ENCODE measurements at places on chromosomes 1 and 21.

GRCh38 chr1:9960011-9960410 is 16.7 kb downstream of the NMNAT1 start:
- no peak for DNase-seq

DNA sequence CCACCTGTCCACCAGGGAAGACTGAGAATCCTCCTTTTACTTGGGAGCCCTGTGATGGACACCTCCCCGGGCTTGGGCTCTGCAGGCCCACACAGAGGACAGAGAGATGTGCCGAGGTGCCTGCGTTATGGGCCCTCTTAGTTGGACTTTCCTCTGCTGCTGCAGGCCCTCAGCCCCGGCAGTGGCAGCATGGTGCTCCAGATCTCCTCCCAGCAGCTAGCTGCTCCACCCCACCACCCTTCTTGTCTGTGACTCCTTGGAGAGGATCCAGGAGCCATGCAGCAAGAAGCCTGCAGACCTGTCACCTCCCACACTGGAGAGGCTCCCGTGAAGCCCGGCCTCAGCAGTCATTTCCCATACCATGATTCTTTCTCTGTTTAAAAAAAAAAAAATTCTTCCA is 27.4 kb downstream of the PHGDH start:
- no peak for DNase-seq

GRCh38 chr21:38753114-38753513 is 52.6 kb upstream of the ETS2 start:
- DNase-seq: no peak

GRCh38 chr1:41758500-41758899 is 160.2 kb downstream of the HIVEP3 start:
- DNase-seq: peak; percentile 76

DNA sequence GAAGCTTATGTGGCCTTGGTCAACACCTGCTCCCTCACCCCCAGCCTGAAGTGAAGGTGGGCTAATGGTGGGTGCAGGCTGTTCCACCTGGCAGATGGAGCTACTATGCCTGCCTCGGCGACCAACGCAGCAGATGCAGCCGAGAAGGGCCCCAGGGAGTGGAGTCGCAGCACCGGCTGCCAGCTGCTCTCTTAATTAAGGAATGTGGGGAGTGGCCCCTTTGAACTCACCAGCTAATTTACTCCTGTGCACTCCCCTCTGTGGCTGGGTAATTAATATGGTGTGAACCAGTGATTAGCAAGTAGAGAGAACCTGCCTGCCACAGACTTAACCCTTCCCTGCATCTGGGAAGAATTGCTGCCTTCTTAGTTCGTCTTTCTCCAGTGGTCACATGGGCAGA is 3.3 kb upstream of the SLAMF8 start:
- no peak for DNase-seq

DNA sequence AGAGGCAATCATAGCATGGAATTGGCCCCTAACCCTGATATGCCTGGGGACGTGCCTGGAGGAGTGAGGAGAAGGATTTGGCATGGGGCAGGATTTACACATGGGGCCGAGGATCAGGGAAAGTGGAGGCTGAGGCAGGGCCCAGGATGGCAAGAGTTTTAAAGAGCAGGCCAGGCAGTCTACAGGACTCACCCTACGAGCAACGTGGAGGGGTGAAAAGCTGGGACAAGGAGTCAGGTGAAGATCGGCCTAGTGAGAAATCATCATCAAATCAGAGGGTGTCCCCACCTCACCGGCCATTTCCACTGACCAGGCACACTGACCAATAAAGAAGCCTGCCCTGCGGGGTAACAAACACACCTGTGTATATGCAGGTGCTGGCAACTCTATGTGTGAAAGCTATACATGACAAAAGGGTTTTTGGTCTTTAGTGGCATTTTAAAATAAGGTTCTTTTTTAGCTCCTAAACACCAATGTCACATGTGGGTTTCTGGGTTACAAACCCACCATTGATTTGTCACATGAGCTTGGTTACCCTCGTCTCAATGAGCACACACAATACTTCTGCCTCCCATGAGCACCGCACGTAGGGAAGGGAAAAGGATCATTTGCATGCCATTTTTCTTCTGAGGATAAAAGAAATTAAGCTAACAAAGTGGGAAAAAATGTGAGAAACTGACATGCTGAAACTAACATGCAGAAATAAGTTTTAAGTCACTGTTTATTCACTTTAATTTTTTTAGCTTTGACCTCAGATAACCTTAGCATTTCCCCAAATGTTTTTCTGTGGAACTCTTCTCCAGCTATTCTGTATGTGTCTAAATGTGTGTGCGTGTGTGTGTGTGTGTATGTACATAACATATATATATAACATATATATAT is 168.1 kb upstream of the EDN2 start:
- no peak for DNase-seq

- no peak for DNase-seq
Observed at GRCh38 chr1:82586473-82586872, 785.7 kb downstream of the ADGRL2 start.

- DNase-seq: peak; percentile 67
Observed at GRCh38 chr1:245086389-245086969, 68.3 kb upstream of the KIF26B start.

DNA sequence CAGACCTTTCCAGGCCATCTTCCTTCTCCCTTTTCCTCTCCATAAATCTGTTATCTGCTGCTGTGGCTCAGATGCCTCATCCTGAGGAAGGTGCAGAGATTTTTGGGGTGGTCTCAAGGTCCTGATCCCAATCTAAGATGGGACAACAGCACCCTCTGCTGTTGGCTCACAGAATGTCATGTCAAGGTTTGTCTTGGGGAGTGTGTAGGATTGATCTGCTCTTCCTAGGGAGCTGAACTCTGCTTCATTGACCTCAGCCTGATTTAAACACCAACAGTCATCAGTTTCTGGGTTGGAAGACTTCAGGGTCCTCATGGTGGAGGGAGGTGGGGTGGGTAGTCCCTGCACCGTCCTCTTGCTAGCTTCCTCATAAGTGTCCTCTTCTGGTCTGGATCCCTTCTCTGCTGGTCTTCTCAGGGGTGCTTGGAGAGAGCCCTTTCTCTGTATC is 62.8 kb upstream of the LAX1 start:
- peak; percentile 58 for DNase-seq

DNA sequence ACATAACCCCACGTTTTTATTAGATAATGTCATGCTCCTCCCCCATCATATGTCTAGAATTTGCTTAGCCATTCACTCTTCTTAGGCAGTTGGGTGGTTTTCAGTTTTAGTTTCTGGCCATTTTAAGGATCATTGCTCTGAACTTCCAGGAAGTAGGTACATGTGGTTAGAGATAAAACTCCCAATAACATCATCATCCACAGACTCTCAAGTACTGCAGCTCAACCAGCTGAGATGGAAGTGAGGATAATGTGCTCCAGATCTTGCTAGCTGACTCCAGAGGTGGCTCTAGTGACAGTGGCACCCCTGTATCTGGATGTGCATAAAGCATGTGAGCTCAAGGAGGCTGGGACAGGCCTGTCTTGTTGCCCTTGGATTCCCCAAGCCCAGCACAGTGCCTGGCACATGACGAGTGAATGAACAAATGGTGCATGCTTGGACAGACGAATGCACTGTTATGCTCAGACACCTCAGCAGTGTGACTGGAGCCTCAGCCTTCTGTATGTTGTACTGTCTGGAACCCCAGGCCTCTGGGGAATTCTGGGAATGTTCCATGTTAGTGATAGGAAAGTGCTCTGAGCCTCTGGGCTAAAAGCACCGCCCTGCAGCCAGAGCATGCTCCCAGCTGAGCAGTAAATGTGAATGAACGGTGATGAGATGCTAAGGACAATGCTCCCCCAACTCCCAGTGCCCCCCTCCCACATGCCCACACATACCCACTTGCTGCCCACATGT is 16.4 kb upstream of the KCNN3 start:
- no peak for DNase-seq

GRCh38 chr1:166470014-166470413 is 303.2 kb upstream of the FAM78B start:
- no peak for DNase-seq

DNA sequence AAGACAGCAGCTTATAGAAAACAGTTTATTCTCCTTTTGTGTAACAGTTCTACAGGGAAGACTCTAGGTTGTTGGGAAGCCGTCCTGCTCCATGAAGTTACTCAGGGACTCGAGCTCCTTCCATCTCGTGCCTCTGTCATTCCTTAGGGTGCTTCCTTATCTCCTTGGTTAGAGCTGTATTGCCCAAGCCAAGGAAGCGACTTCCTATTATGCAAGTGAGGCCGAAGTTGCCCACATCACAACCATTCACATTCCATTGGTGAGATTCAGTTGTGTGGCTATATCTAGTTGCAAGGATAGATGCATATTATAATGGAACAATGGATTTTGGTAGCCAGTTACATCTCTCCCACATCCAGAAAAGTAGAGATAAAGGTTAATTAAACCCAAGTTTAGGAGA is 9.0 kb downstream of the GSTM5 start:
- peak; percentile 35 for DNase-seq

GRCh38 chr1:154213274-154213673 is 7.1 kb upstream of the CFAP141 start:
- DNase-seq: peak; percentile 71

DNA sequence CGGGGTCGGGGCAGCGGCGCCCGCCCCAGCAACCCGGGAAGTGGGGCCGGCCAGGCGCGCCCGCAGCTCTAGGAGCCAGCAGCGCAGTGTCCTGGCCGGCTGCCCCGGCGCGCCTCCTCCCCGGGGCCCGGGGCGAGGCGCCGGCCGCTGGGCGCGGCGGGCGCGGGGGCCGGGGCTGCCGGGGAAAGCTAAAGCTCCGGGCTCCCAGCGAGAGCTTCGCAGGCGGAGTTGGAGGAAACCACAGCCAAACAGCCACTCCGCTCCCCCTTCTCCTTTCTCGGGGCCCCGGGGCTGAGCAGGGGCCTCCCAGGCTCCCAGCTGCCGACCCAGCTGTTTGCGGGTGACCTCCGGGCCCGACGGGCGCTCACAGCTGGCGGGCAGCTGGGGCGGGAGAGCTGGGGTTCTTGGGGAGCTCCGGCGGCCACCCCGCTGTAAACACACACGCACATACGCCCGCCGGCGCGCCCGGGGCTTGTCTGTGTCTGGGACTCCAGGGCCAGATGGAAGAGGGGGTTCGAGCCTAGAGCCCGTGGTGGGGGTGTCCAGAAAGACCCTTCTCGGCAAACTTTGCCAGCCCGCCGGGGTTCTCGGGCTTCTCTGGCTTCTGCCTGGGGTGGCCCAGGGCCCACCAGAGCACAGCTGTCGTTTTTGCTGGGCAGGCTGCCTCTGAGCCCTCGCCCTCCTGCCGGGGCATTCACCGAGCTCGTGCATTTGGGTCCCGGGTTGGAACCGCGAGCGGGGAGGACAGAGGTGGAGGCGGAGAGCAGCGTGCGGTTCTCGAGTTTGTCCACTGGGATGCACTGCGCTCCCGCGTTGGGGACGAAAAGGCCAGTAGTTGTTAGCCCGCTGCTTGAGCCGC is 1.5 kb downstream of the AJAP1 start:
- DNase-seq: no peak

GRCh38 chr1:214670098-214670497 is 67.1 kb downstream of the CENPF start:
- peak; percentile 30 for DNase-seq

GRCh38 chr1:215287362-215287761 is 204.8 kb downstream of the KCNK2 start:
- no peak for DNase-seq

GRCh38 chr1:209109001-209109785 is 474.3 kb upstream of the CAMK1G start:
- no peak for DNase-seq

DNA sequence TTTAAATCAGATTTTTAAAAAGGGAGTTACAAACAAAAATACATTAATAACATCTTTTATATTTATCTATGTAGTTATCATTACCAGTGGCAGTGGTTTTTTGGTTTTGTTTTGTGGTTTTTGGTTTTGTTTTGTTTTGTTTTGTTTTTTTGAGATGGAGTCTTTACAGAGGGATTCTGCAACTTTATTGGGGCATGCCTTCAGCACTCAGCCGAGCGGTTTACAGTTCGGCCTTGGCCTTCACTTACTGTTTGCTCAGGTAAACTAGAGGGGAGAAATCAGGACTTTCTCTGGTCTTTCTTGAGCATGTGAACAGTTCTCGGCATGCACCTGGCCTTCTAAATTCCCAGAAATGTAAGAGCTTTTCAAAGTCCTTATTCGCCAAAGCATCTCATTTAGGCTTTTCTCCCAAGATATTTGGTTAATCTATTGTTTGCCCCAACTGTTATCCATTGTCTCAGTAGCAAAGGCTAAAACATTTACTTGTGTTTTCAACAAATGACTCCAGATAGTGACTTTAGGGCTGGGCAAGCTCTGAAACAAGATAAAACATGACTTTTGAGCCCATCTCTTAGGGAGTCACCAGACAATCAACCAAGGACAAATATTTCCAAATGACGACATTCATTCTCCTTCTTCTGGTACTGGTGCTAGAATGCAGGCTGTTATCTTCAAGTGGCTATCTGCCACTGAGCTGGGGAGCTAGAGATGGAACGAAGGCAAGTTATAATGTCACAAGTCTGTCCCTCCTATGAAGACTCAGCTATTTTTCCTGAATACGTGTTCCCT is 48.4 kb upstream of the ADORA3 start:
- DNase-seq: no peak

GRCh38 chr1:103084181-103084580 is 24.1 kb downstream of the COL11A1 start:
- no peak for DNase-seq

GRCh38 chr1:11100149-11100493 is 452 bp upstream of the EXOSC10 start:
- DNase-seq: no peak

DNA sequence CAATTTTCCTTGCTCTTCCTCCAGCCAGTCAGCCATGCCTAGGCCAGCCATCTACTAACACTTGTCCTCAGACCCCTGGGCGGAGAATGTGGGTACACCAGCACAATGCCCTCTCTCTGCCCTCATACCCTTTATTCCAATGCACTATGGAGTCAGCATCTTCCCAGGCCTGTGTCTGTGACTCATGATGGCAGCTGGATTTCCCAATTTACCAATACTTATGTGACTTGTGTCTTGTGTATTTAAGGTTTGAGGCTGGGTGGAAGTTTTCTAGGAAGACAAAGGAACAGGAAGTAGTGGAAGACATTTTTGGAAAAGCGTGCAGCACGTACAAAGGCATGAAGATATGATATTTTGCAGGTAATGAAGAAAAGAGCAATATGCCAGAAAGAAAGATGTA is 114.3 kb downstream of the NMNAT2 start:
- peak; percentile 49 for DNase-seq

GRCh38 chr1:67916140-67916886 is 83.0 kb upstream of the GNG12 start:
- no peak for DNase-seq

All from EL (cell line).